ENCODE measurements at places on chromosomes 1 and 21.
A peak's percentile ranks its signal among the peaks of the same experiment; 100 is the strongest.

- DNase-seq, result no peak
Measured at GRCh38 chr1:19166066-19166465, 44.0 kb downstream of the UBR4 start.

- no peak for DNase-seq
Measured at GRCh38 chr21:30014886-30015285, 75.1 kb upstream of the GRIK1 start.

DNA sequence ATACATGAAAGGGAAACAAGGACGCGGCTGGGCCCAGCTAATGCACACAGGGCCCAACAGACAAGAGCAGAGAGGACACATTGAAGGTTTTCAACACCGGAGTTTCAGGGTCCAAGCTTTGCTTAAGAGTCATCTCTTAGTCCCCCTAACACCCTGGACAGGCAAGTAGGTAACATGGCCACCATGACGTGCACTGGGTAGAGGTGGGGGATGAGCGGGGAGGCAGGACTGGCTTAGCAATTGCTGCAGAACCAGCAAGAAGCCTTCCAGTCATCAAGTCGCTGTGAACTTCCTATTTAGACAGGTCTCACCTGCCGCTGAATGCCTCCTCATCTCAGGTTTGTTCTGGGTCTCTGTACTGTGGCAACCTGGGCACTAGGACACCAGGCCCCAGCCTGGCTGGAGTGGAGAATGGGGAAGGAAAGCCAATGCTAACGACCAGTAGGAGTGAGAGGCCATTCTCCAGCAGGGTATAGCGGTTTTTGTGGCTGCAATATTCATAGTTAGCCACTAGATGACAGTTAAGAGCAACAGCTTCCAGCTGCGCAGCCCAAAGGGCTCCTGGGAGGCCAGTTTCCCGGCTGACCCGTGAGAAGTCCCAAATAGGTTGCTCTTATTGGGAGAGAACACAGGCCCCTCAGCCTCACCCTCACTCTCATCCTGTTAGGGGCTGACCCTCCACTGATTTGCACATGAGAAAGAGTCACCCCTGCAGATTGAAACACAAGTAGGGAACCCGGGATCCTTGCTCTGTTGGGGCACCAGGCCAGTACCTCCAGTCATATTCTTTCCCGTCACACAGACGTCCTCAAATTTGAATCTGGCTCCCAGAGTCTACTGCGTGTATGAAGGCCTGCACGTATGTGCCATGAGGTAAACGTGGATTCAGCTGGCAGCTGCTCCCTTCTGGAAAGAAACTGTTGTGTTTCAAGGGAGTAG lies 6.0 kb upstream of the PIGC start:
- DNase-seq, result no peak

- peak; percentile 56 for DNase-seq
Measured at GRCh38 chr1:96116731-96117130, 604.9 kb upstream of the PTBP2 start.

- DNase-seq, result no peak
Measured at GRCh38 chr1:58815686-58816071, 31.8 kb upstream of the JUN start.

GRCh38 chr1:11804666-11805421 lies 920 bp downstream of the MTHFR start:
- DNase-seq, result no peak

DNA sequence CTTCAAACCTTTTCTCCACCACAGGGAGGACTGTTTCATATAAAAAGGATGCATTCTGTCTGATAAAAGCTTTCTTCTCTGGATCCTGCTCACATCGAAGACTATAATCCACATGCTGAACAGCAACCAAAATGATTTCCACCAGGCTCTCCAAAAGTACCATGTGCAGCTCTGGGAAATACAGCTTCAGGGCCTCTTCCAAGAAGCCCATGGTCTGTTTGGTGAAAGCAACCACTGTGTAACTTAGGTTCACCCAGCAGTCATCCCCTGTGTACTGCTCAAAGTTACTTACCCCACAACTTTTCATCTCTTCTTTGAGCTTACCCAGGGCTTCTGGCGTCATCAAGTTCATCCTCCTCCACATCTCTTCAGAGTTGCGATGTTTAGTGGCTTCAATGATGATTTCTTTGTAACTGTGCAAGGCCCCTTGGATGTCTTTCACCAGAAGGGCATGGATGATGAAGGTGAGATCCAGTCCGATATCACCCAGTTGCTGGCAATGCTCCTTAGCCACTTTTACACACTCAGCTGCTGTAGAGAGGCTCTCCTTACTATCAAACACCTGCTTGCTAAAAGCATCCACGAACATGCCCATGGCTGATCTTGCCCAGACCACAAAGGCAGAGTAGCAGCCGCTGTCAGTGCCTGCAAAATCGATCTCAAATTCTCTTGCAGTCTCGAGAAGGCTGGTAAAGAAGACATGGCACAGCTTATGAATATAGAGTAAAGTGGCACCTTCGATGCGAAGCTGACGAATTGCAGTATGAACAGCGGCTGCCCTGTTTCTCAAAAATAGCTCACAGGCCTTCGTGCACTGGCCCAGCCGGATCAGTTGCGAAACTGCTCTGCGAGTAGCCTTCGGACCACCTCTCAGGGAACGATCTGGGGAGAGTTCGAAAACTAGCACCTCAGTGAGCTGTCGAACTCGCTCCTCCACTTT lies 1.7 kb downstream of the EXOC8 start:
- no peak for DNase-seq

DNA sequence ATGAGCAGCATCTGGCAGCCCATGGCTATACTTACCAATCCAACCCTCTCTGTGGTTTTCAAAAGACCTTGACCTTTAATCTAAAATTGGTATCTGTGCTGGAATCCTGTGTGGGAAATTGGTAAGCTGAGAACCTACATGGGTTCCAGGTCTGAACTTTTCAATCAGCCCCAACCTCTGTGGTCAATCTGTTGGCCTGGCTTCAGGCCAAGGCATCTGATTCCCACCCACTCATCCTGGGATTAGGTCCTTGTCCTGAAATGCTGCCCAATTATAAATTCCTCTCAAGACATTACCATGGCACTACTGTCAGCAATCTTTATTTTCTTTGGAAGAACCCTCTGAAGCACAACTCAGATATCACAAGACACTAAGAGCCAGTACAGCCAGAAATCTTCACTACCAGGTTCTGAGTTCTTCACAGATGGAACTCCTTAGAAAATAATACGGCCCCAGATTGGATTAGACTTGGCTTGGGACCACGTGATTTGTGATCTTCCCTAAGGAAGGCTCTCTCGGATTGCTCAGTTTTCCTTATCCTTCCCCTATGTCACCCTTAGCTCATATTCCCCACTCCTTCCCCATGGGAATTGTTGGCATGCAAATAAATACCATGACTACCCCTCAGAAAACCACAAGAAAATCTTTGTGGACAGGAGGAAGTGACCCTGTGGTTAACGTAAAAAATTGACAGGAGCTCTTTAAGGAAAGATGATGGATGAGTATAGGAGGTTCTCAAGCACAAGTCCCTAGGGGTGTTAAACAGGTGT lies 207.9 kb upstream of the ST6GALNAC5 start:
- no peak for DNase-seq

DNA sequence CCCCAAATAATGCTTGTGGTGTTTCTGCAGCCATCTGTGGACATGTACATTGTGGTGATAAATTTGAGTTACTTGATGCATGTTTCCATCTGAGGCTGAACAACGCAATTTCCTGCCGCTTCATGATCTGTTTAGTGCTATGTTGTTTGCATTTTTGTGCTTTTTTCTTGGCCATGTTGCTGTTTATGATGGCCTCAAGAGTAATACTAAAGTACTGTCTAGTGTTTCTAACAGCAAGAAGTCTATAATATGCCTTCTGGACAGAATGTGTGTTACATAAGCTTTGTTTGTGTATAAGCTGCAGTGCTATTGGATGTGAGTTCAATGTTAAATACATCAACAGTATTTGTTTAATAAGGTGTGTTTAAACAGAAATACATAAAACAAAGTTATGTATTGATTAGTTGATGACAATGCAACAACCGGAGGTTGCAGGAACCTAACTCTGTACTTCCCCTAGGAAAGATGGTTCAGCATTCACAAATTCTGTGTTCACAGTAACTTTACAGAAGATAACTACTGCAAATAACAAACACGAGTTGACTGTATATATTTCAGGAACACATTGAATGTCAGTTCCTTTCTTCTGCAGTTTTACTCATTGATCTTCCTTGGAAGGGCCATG lies 114.8 kb upstream of the USP24 start:
- DNase-seq, result no peak

DNA sequence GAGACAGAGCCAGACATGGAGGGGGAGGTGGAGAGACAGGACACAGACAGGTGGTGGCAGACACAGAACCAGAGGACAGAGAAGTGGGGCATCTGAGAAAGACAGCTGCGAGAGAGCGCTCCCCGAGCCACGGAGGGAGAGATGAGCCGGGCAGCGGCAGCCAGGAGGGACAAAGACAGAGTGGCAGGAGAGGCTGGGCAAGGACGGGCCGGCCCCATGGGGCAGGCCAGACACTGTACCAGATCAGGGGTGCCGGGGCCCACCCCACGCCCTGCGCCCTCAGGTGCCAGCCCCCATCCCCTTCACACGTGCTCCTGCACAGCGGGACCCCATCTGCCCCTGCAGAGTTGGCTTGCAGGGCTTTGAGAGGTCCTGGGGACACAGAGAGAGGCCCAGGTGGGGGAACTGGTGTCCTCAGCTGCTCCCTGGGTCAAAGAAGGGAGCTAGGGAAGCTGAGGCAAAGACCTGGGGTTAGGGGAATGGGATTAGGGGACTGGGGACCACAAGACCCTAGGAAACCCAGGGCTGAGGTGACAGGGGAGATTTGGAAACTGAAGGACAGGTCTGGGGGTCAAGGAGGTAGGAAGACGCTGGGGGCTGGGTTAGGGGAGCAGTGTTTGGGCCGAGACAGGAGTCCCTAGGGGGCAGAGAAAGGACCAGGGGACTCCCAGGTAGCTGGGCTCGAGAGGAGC lies 643 bp downstream of the FNDC5 start:
- DNase-seq, result no peak

GRCh38 chr1:244330318-244330625 lies 121.4 kb downstream of the ADSS2 start:
- no peak for DNase-seq

DNA sequence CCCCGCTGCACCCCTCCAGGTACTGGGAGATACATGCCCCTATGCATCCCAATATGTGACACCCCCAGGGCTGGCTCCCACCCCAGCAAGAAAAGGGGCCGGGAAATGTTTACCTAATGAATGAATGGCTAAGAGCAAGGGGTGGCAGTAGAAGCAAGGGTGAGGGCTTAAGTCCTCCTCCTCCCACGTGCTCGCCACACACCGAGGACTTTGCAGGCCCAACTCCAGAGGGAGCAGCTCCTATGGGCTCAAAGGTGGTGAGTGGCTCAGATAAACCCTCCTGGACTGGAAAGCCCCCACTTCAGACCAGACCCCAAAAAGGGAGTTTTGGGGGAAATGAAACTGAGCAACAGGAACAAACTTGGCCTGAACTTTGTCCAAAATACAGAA lies 11.4 kb downstream of the SLC45A3 start:
- no peak for DNase-seq

- DNase-seq, result no peak
Measured at GRCh38 chr1:45623972-45624371, at the start of gene CCDC17. TSS of gene CCDC17 (minus strand) at chr1:45624054. CDS start at chr1:45623909, 145 bp downstream.

- DNase-seq, result no peak
Measured at GRCh38 chr1:201183753-201184152, 6.9 kb upstream of the IGFN1 start.

DNA sequence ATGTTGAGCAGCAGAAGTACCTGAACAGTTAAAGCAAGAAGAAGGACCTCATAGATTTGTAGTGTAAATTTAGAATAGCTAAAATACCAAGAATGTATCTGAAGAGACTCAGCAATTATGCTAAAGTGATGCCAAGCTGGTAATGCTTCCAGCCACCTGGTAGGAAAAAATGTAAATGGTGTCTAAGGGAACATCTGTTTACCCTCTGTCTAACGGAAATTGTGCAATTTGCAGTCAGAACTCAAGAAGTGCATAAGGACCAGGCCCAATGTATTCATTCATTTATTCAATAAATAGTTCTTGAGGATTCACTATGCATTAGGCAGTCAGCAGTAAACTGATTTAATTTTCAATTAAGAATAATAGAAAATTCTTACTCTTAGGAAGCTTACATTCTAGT lies 116.0 kb upstream of the ADGRL4 start:
- no peak for DNase-seq

- no peak for DNase-seq
Measured at GRCh38 chr1:31751822-31752241, 12.3 kb downstream of the ADGRB2 start.

- no peak for DNase-seq
Measured at GRCh38 chr21:34201001-34201400, 127.6 kb downstream of the MRPS6 start.

DNA sequence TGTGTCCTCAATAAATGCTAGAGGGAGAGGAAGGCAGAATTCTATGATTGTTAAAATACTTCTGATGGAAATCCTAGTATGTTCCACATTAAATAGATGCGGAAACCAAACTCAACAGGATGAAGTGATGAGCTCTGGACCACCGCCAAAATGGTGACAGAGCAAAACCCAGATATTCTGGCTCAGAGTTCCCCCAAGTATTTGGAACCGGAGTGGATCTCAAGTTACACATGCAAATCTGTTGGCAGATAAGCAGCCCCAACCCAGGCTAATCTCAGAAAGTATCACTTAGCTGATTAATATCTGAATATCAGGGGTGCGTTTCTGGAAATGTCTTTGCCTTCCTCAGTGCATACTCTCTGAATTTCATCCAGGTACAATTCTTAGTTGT lies 17.4 kb upstream of the GRHL3 start:
- no peak for DNase-seq

DNA sequence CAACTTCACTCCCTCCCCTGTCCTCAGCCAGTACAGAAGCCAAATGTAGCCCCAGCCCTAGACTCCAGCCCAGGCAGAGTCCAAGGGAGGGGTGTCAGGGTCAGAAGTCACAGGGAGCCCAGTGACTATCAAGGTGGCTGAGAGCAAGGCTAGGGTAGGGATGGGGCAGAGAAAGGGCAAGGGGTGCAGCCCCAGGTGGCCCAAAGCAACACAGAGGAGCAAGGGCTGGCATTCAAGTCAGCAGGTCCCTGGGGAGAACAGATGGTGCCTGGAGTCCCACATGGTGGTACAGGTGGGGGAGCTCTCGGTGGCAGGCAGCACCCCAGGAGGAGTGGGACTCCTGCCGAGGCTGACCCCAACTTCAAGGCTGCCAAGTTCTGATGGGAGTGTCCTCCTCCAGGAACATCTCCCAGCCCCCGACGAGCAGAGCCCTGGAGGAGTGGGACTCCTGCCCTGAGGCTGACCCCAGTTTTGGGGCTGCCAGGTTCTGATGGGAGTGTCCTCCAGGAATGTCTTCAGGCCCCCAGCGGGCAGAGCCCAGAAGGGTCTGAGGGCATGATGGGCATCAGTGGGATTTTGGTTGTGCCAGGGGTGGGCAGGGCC lies 3.7 kb upstream of the DVL1 start:
- DNase-seq, result no peak

- DNase-seq, result no peak
Measured at GRCh38 chr1:2155788-2156187, 38.8 kb downstream of the FAAP20 start.

GRCh38 chr1:12143631-12144155 lies 23.1 kb upstream of the TNFRSF1B start:
- DNase-seq, result no peak

- DNase-seq, result no peak
Measured at GRCh38 chr21:28823429-28823828, 169.2 kb downstream of the LTN1 start.

GRCh38 chr21:44427241-44428120 lies 27.8 kb upstream of the LRRC3 start:
- DNase-seq, result peak; percentile 51

- DNase-seq, result no peak
Measured at GRCh38 chr21:28856588-28857250, 136.0 kb downstream of the LTN1 start.
